Left renal pelvis (tissue), 4 donors: ENCODE measurements at places on chromosomes 5 and 9.

- no peak for DNase-seq
These were observed 292.4 kb downstream of the TRIM32 start for GRCh38 chr9:116979456-116979855.

GRCh38 chr9:747567-747966 lies 93.9 kb upstream of the DMRT1 start:
- DNase-seq = no peak

GRCh38 chr5:106600803-106601202 lies 1069.9 kb downstream of the EFNA5 start:
- no peak for DNase-seq

GRCh38 chr9:119298076-119298853 lies 71.0 kb downstream of the BRINP1 start:
- DNase-seq = no peak

DNA sequence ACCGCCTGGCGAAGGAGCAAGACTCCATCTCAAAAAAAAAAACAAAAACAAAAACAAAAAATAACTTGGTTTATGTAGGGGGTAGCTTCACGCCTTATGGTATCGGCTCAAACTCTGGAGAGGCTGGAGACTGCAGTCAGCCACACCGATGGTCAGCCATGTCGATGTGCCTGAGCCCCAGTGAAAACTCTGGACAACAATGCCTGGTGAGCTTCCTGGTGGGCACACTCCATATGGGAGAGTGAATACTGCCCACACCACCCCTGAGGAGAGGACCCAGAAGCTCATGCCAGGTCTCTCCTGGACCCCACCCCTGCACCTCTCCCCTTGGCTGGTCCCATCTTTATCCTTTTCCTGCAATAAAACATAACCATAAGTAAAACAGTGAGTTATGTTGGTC lies 19.6 kb downstream of the IPPK start:
- DNase-seq = no peak

DNA sequence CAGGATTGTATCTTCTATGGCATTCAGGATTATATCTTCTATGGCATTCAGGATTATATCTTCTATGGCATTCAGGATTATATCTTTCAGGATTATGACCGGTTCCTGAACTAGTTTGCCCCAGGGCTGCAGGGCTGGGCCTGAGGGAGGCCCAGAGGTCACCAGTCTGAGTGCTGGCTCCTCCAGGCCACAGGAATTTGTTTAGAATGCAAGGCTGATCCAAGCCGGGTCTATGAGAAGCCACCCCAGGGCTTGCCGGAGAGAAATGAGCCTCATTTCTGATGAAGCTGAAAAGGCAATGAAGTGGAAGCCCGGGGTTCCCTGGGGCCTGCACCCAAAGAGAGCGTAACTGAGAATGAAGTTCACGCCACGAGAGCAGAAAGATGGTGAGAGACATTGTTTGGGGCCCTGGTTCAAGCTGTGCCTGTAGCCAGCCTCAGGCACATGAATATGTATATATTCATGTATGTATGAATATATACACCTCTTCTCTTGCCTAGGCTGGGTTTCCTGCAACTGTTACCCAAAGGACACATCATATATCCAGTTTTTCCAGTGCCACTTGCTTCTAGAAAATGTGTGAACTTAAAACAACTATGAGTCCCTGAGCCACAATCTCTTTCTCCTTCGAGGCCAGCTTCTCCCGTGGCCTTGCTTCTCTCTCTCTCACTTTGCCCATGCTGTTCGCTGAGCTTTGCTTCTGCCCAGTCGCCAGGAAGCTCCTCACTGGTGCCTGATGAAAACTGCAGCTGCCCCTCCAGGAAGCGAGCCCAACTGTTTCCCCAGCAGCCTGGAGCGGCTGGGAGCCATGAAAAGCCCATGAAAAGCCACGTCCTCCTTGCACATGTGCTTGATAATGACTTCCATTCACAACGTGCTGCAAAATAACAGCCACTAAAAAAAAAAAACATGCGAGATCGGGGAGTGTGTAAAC lies 62.3 kb downstream of the GTF3C4 start:
- no peak for DNase-seq

- DNase-seq = no peak
These were observed 566 bp downstream of the RPP25L start for GRCh38 chr9:34611251-34611810.

- DNase-seq = no peak
These were observed 6.3 kb downstream of the GPX3 start for GRCh38 chr5:151026679-151027078.

DNA sequence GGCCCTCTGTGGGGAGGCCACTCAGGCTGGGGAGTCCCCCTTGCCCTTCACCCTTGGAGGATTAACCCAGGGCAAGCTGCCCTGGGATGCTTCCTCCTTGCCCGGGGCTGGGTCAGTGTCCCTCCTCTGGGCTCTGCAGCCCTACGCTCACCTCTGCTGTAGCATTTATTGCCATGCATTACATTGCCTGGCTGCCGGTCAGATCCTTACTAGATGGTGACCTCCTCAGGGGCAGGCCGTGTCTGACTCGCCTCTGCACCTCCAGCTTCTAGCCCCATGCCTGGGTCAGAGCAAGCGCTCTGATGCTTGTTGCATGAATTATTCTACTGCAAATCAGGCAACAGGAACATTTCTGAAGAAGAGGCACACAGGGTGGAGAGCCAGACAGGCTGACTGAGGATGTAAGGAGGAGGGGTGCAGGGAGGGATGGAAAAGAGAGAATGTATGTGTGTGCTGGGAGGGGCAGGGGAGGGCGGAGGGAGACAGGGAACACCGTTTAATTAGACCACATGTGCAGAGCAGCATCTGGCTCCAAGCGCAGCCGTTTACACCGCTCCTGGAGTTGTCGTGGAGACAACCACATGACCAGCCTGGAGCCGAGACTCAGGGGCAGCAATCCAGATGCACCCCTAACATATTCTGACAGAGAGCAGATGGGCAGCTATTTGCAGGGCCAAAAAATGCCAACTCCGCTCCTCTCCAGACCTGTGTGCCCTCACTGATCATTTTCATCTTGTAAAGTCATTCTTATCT lies 117.0 kb downstream of the CRB2 start:
- DNase-seq = no peak

GRCh38 chr9:125293134-125293533 lies 31.5 kb downstream of the GAPVD1 start:
- no peak for DNase-seq

DNA sequence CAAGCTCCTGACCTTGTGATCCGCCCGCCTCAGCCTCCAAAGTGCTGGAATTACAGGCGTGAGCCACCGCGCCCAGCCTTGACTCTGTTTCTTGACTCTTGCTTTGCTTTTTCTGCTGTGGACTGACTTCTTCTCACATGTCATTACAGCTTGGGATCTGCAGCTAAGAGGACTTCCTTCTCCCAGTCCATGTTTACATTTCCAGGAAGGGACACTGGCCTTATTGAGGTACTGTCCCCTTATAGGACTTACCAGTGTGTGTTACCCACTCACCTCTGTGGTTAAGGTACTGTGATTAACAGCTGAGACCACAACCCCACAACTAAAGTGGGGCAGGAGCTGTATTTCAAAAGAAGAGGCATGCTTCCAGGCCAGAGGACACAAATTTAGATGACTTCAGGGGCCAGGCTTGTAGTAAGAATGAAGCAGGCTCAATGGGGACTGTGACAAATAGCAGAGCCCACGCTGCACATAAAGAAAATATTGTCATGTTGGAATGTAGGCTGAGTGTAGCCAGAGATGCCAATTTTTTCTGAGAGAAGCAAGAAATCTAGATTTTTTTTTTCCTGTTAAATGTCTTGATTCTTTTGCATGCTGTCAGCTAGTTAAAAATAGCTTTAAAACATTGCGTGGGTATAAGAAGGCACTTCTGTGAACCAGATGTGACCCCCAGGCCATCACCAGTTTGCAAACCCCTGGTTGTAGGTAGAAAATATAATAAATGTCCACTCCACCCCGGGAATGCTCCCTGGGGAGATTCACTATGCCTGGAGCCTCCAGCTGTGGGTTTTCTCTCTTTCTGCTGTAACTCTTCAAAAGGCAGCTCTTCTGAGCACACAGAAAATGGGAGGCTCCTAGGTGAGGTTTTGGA lies 75.0 kb downstream of the PTPDC1 start:
- no peak for DNase-seq

GRCh38 chr5:149902177-149902576 lies 42.4 kb downstream of the PDE6A start:
- DNase-seq = no peak
